NCI-H2029 (cell line): ENCODE measurements at places on chromosomes 2 and 18.

DNA sequence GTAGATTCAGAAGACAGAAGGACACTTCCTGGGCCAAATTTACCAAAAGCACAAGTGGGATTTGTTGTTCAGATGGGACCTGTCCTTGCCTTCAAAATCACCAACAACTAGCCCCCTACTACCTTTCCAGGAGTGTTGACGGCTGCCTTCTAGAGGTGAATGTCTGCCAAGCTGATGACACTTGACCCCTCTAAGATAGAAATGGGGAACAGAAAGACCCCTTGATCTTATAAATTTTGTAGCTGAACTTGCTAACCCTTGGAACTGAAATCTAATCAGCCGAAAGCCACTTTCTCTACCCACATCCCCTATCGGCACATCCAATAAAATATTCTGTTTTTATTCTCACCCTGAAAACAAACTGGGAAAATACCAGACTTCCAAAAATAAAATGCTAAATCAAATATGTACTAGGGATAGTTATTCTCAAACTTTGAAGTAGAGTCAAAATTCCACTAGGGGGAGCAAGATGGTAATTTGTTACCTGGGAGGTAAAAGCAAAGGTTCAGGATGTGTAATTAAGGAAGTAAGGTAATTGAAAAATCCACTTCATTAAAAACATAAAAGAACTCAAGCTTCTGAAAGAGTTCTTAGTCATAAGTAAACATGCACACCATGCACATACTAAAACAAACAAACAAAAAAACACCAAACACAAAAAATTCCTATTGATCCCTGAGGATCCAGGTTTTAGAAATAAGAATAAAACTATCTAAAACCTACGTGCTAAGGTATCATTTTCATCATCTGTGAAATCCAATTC lies 119.2 kb downstream of the ANKRD44 start:
- DNase-seq: peak; percentile 63

GRCh38 chr2:157764386-157764785 lies 111.7 kb downstream of the ACVR1 start:
- no peak for DNase-seq

- no peak for DNase-seq
These were observed 15.2 kb downstream of the MFSD2B start for GRCh38 chr2:24024996-24025663.

DNA sequence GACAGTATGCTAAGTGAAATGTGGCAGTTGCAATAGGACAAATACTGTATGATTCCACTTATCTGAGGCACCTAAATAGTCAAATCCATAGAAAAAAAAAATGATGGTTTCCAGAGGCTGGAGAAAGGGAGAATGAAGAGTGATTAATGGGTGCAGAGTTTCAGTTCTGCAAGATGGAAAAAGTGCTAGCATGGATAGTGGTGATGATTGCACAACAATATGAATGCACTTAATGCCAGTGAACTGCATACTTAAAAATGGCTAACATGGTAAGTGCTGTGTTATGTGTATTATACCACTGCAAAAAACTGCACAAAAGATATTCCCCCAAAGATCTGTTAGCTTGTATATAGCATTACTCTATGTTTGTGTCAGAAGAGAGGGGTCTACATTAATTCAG lies 185.4 kb downstream of the INHBB start:
- DNase-seq: no peak

GRCh38 chr2:73293534-73294171 lies at the start of gene EGR4:
Gene EGR4 (minus strand): TSS chr2:73293548. CDS start chr2:73293317, 231 bp downstream.
- peak; percentile 78 for DNase-seq

DNA sequence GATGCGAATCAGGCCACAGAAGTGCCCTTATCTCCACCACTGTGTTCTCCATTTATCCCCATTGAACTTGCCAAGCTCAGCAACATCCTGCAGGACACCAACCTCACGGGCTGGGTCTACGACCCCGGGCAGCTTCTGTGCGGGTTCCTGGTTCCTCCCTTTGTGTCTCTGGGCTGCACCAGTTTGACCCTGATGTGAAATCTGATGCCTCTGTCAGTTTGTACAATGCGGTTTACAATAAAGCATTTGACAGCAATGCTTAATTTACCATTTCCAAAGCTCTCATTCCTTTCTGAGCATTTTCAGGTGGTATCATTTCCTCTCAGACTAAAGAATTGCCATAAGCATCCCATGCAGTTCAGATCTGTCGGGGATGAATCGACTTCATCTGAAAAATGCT lies 3.3 kb upstream of the TMEM18 start:
- DNase-seq: peak; percentile 11

DNA sequence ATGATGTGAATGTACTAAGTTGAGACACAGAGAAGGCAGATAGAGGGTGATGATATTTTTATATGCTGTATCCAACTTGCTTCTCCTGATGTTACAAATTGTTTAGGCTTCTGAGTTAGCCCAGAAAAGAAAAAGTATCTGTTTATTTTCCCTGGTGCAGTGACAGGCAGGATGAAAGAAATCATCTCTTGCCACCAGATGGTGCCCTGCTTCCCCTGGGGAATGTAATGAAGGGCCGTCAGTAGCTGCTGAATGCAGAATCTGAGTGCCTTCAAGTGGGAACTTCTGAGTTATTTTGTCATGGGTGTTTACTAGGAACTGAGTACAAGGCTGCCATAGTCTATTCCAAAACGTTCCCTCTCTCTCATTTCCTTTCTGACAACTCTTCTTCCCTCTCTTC lies 525.6 kb downstream of the MBD2 start:
- DNase-seq: no peak

GRCh38 chr2:152468899-152469692 lies 134.1 kb downstream of the FMNL2 start:
- DNase-seq: peak; percentile 28

DNA sequence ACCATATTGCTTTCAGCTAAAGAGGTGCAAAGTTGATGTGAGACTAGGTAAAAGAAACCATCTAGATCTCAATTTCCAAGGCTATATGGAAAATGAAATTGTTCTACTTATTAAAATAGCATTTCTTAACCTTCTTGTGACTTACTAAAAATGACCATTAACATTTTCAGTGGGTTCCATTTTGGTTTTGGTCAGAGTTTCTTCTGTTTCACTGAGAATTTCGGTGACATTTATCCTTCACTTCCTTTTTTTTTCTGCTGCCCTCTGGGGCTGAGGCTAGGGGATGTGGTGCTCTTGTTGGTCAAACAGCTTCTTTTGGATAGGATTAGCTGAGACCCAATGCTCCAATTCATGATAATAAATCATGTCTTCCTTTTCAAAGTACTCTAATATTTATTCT lies 44.3 kb upstream of the REL start:
- no peak for DNase-seq

- no peak for DNase-seq
These were observed 258.2 kb downstream of the LTBP1 start for GRCh38 chr2:33204945-33205344.

DNA sequence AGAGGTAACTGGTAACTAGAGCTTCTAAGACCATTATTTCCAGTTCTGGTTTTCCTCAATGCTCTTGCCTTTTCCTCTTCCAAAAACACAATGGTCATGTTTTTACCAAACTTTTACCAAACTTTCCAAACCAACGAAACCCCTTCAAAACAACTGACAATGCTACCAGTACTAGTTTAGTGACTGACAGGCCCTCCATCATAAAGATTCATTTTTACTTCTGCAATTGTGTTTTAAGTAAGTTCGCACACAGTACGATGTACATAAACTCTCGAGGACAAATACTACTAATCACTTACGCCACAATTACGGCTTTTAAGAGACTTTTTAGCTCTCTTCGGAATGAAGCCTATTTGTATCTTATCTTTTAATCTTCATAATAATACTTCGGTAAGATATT lies 900 bp downstream of the C18orf32 start:
- DNase-seq: no peak

DNA sequence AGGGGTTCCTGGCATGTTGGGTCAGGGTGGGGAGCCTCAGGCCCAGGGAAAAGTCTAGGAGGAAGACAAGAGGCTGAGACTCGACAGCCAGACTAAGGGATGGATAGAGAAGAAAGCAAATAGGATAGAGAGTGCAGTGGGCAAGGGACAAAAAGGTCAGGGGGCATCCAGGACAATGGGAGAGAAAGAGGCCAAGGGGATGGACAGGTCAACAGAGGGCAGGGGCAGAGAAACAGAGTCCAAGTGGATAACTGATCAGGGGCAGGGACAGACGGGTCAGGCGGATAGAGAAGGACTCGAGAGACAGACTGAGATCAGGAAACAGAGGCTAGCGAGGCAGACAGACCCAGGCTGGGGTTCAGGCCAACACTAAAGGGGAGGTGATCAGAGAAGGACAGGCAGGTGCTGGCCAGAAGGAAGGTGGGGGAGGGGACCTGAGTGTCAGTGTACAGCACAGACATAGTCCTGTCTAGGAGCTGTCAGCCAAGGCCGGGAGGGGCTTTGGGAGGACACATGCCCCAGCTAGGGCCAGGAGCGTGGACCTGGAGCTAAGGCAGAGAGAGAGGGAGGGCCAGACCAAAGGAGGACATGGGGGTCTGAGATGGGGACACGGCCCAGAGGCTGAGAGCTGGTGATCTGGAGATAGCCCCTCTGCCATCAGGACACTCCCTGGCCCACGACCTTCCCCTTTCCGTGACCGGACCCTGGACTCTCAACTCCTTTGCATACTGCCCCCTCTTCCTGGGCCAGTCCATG lies 12.2 kb downstream of the ASIC4 start:
- DNase-seq: no peak

- DNase-seq: no peak
These were observed 6.1 kb downstream of the ARHGEF4 start for GRCh38 chr2:130842770-130843169.

GRCh38 chr2:26355038-26355995 lies 8.7 kb upstream of the ADGRF3 start:
- DNase-seq: peak; percentile 17

DNA sequence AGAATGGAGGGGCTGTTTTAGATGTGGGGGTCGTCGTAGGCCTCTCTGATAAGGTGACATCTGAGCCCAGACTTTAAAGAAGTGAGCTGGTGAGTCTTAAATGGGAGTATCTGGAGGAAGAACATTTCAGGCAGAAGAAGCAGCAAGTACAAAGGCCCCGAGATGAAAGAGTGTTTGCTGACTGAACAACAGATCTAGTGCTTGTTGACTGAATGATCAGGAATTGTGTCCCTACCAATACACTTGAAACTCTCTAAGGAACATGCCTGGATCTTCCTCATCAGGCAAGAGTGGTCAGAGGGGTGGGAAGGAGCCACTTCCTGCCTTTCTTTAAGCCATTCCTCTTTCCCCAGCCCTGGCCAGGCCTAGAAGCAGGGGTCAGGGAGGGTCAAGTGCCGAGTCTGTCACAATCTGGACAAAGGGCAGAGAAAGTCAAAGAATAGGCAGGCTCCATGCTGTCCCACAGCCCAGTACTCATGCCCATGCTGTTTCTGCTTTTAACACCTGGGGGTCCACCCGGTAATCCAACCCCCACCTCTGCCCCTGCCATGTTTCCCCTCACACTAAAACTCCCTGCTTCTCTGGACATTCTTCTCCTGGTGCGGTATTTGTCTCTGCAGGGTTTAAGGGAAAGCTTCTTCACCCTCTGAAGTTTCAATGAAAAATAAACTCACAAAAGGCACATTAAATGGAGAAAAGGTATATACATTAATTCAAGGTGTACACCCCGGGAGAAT lies 3.0 kb upstream of the TMEM37 start:
- DNase-seq: no peak

DNA sequence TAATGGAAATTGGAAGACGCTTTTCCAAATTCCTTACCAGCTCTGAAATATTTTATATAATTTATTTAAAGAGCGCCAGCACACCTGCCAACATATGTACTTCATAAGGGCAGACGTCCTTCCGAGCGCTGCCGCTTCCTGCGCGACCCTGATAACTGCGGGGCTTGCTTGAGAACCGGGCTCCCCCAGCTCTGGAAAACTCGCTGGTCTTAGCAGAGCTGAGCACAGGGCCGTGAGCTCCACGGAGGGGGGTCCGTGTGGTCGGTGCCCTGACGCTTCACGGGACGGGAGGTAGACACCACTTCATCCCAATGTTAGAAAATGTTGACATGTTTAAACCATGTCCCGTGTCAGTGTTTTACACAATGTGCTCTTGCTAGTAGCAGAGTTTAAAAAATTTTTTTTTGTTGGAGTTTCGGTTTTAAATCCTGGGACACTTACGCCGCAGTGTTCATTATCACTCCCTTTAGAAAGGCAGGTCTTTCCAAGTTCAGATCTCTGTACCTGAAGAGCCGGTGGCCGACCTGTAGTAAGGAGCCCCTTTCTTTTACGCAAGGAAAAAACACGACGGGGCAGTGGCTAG lies 1.6 kb downstream of the NFATC1 start:
- no peak for DNase-seq

- no peak for DNase-seq
These were observed 45.9 kb upstream of the ASAP2 start for GRCh38 chr2:9160732-9161131.

DNA sequence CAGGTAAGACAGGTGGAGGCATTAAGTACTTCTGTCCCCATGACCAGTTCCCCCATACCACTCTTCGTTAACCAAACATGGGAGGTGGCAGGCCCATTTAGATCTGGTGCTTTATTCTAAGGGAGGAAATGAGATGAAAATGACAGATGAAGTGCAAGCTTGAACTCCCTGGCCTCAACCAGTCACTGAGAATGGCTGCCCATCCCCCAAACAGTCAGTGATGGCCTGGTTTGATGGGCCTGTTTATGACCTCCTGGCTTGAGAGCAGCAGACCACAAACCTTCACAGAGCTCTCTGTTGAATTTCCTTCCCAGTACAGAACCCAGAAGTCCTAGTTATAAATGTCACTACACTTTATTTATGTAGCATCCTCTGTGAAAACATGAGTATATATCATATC lies 31.1 kb downstream of the EPAS1 start:
- DNase-seq: no peak

DNA sequence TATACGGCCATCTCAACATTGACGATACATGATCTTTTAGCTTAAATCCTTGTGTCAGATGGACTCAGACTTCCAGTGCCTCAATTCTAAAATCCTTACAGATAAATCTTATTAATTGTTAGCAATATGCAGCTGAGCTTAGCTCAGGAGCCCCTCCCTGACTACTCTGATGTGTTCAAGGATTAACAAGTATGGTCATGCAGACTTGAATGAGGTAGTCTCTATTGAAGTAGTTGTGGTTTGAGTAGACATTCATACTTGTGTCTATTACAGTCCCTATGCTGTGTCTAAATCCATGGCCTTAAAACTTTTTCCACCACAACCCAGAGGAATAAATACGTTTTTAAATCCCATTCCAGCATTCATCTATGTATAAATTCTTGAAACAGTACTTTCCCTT lies 119.5 kb downstream of the NUP35 start:
- no peak for DNase-seq

- no peak for DNase-seq
These were observed 59.9 kb upstream of the LRPPRC start for GRCh38 chr2:44055664-44056063.

DNA sequence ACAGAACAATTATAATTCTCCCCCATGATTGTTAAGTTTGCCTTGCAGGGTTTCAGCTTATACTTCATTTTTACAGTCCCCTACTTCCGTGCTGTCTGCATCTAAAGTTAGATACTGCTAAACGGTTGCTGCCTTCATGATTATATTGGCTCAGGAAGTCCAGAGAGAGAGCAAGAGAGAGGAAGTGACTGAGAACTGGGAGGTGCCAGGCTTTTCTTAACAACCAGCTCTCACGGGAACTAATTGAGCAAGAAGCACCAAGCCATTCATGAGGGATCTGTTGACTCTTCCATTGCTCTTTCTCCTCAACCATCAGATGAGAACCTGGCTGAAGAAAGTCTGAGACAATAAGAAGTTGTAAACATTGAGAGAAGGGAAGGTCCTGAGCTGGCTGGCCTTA lies 125.5 kb upstream of the SIX2 start:
- DNase-seq: no peak

- DNase-seq: no peak
These were observed 300 bp upstream of the STON1 start for GRCh38 chr2:48529676-48530032.

GRCh38 chr2:196233805-196234475 lies 62.6 kb upstream of the STK17B start:
- DNase-seq: no peak
